ENCODE measurements at places on chromosomes 2 and 18. TPM values are rescaled to one million over a fixed set of nuclear protein-coding genes. Genes with fewer than 3 reads are reported as not detected.

The COL4A4 gene
- total RNA-seq: not detected

The HNMT gene
- total RNA-seq: 0.78 TPM

DNA sequence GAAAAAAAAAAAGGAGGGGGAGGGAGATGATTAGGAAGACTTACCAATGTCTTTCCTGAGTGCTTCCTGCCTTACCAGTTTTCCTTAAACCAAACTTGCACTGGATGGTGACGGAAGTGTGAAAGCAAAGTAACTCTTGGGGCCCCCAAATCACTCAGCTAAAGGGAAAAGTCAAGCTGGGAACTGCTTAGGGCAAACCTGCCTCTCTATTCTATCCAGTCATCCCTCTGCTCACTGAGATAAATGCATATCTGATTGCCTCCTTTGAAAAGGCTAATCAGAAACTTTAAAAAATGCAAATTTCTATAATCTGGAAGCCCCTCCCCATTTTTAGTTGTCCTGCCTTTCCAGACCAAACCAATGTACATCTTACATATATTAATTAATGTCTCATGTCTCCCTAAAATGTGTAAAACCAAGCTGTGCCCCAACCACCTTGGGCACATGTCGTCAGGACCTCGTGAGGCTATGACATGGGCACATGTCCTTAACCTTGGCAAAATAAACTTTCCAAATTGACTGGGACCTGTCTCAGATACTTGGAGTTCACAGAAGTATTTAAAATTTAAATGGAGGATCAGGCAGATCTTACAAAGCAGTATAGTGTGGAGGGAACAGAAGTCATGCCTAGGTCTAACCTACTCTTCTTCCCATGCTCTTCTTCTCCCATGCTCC, 7.2 kb upstream of the CYBRD1 start:
- no peak overlapping the region for H3K27ac ChIP-seq
- no peaks in the 10 kb centered on the region for H3K4me1 ChIP-seq
- DNase-seq: no peak
- H3K27me3 ChIP-seq: no peaks in the 10 kb centered on the region

DNA sequence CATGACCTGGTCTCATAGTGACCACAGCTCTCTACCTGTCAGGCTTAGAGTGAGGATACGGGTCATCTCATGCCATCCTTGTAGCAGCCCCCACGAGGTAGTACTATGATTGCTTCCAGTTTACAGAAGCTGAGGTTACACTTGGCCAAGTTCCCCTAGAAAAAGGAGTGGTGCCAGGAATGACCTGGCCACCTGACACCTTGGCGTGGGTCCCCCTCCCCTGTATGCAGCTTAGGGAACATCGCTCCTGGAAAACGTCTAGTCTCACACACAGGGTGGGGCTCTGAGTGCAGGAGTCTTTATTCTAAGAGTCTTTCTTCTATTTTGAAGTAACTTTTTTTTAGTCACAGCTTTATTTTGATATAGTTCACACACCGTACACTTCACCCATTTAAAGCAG, 14.8 kb downstream of the NPPC start:
- no peak for DNase-seq
- peaks cover 2% of the 10 kb centered on the region for H3K27me3 ChIP-seq
- no peak overlapping the region for H3K4me3 ChIP-seq
- H3K4me1 ChIP-seq: peaks cover 10% of the 10 kb centered on the region

- no peak overlapping the region for H3K27ac ChIP-seq
- H3K4me1 ChIP-seq: no peaks in the 10 kb centered on the region
Measured at GRCh38 chr2:11592671-11593574, 59.1 kb downstream of the GREB1 start.

DNA sequence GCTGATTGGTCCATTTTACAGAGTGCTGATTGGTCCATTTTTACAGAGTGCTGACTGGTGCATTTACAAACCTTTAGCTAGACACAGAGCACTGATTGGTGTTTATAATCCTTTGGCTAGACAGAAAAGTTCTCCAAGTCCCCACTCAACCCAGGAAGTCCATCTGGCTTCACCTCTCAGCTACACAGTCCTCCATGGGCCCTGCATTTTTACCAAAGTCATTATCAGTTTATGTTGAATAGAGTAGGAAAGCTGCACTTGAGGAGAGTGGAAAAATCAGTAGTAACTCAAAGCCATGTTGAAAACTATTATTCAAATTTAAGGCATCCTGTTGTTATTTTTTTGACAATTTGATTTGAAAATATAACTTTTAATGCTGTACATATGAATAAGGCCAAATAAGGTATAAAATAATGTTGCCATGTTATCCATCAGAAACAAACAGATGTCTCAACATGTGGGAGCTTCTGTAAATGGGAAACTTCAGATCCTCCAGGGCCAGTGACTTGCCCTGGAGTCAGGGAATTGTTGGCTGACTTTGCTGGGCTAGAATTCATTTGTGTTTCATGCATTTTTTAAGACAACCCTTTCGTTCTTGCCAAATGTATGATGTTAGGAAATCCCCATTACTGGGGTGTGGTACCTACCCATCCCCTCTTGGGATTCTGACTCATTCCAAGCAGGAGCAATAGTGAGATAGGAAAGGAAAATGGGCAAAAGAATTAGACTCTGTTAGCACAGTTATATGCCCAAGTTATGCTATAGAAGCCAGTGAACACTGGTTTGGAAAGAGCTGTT, 37.8 kb upstream of the CCDC195 start:
- H3K4me3 ChIP-seq: no peak overlapping the region
- no peak for DNase-seq
- H3K4me1 ChIP-seq: no peaks in the 10 kb centered on the region
- no peaks in the 10 kb centered on the region for H3K27me3 ChIP-seq
